HL-60 (cell line): ENCODE measurements at places on chromosomes 5 and 9.
A peak's percentile ranks its signal among the peaks of the same experiment; 100 is the strongest.

- DNase-seq = peak; percentile 25
Observed at GRCh38 chr5:169426784-169427183, 125.8 kb upstream of the SLIT3 start.

- DNase-seq = no peak
Observed at GRCh38 chr5:75108931-75109596, 56.7 kb upstream of the GCNT4 start.

- DNase-seq = no peak
Observed at GRCh38 chr5:116629168-116629567, 54.5 kb upstream of the SEMA6A start.

GRCh38 chr5:144368556-144368955 lies 197.9 kb downstream of the KCTD16 start:
- DNase-seq = no peak

DNA sequence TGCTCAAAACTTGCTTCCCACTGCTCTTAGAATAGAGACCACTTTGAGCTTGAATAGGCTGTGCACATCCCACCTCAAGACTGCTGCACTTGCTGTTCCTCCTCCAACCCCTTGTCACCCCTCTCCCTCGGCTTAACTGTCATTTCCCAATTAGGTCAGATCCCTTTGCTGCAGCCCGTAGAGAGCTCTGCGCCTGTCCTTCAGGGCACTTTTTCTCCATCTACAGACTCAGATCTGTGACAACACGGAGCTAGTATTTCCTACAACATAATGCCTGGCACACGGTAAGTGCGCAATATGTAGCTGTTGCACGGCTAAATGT lies 485 bp upstream of the HABP4 start:
- peak; percentile 21 for DNase-seq

DNA sequence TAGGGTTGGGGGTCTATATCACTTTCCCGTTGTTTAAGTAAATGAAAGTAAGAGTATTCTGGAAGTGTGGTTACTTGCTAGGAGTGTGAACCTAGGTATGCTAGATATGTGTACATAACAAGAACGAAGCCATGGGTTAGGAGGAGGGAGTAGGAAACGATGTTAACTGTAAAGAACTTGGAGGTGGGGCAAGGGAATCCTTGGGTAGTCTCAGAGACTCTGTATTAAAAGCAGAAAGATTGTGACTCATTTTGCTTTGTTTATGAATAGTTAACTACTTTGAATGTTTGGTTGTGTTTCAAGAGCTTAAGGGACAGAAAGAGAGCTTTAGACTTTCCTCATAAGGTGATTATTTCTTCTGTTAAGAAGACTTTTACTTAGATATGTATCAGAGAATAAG lies 59.9 kb downstream of the TMEM252 start:
- DNase-seq = no peak

- no peak for DNase-seq
Observed at GRCh38 chr9:129402371-129402739, 218.5 kb downstream of the C9orf50 start.

DNA sequence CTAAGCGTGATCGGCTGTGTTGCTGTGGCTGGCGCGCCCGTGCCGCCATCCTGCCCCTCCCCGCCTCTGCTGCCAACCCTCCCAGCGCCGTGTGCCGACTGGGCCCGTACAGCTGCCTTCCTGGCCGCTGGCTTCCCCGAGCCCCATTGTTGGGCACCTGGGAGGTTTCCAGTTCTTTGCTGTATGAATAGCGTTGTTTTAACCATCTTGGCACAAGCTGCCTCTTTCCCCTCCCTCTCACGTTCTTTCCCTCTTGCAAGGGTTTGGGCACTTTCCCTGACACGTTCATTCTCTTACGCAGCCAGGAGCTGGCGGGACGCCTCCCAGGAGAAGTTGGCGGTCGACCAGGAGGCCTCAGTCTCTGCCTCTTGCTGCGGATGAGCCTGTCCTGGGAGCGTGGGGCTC lies 43.1 kb upstream of the RXRA start:
- no peak for DNase-seq

GRCh38 chr5:170390472-170390871 lies 1.3 kb upstream of the KCNMB1 start:
- no peak for DNase-seq

GRCh38 chr9:123455187-123455586 lies 99.2 kb downstream of the CRB2 start:
- no peak for DNase-seq

DNA sequence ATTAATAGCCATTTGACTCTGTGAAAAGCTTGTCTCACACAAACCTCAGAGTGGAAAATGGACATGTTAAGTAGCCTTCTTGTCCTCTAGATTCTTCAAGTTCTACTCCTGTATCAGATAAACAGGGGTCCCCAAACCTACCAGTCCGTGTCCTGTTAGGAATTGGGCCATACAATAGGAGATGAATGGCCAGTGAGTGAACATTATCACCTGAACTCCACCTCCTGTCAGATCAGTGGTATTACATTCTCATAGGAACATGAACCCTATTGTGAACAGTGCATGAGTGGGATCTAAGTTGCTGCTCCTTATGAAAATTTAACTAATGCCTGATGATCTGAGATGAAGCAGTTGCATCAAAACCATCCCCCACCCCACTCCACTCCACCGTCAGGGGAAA lies 136.3 kb downstream of the TMEM232 start:
- no peak for DNase-seq

DNA sequence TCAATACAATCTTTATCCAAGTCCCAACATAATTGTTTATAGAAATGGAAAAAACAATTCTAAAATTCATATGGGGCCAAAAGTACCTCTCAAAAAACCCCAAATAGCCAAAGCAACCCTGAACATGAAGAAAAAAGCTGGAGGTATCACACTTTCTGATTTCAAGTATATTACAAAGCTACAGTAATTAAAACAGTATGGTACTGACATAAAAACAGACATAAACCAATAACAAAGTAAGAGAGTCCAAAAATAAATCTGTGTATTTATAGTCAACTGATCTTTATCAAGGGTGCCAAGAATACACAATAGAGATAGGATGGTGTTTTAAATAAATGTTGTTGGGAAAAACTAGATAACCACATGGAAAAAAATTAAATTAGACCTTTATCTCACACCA lies 13.6 kb upstream of the GOLPH3 start:
- no peak for DNase-seq

GRCh38 chr9:68819065-68819464 lies 114.0 kb downstream of the PIP5K1B start:
- DNase-seq = no peak

GRCh38 chr5:150217873-150218692 lies 28.2 kb downstream of the SLC6A7 start:
- DNase-seq = peak; percentile 61

- DNase-seq = peak; percentile 34
Observed at GRCh38 chr9:35910613-35911359, 1.5 kb downstream of the SPAAR start.

DNA sequence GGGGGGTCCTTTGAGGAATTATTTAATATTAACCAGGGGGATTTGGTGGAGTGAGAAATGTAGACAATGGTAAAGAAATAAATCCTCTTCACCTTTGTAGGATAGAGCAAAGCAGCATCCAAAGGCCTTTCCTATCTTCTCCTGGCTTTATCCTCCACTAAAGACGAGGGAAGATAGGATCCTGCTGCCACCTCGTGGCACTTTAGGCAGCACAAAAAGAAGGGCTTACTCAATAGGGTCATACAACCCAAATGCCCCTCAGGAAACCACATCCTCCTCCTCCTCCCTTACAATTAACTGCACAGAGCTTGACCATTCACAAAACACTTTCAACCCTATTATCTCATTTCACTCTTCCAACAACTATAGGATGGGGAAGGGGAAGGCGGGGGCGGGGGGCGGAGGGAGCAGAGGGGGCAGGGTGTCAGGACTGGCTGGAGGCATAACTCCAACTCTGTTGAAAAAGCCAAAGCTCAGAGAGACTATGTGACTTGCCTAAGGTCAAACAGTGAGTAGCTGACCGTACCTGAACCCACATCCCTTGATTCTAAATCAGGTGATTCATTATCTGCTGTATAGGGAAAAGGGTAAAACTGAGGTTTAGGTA lies 45.4 kb upstream of the MYOT start:
- DNase-seq = peak; percentile 1

GRCh38 chr5:67530609-67531255 lies 334.1 kb upstream of the CD180 start:
- no peak for DNase-seq

DNA sequence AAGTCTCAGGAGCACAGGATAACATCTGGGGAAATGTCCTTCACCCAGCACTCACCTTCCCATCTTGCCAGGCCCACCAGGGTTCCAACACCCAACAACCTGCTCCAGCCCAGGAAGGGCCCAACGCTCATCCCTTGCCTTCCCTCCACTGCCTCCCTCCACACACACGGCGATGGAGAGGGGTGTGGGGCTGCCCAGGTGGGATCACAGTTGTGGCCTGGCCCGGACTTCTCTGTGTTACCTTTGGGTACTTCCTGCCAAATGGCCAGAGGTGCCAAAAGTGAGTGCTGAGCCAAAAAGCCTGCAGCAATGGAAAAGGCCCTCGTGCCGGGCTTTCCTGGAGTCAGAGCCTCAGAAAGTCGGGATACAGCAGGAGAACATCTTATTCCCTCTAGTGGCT lies 15.6 kb upstream of the TDRD7 start:
- DNase-seq = no peak

GRCh38 chr9:135342206-135343130 lies 137.1 kb upstream of the PPP1R26 start:
- no peak for DNase-seq

DNA sequence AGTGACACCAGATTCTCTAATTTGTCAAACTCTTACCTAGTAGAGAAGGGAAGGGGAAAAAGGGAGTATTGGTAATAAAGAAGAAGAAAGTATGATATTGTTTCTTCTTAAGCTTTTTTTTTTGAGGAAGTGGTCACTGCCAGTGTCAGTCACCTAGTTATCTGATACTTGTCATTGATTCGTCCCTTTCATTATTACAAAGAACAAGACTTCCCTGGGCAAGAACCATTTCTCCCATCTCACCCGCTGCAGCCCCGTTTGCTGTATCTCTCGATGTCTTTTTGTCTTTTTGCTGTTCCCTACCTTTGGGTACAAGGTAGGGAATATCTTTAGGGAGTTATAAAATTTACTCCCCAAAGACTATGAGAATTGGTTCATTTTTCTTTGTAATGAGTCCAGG lies 249.0 kb downstream of the ARHGAP26 start:
- no peak for DNase-seq

DNA sequence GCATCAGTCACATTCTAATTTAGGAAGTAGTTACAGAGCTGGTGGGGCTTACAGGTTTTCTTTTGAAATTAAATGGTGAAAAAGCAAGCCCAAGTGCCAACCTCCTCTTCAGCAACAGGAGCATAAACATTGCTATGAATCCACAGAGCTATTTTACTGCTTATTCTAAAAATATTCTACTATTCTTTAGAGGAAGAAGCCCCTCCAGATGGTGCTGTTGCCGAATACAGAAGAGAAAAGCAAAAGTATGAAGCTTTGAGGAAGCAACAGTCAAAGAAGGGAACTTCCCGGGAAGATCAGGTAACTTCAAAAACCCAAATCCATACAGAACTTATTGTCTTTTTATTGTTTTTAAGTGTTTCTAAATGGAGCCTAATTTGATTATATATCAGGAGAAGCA lies 202.8 kb downstream of the CWC27 start:
- no peak for DNase-seq

DNA sequence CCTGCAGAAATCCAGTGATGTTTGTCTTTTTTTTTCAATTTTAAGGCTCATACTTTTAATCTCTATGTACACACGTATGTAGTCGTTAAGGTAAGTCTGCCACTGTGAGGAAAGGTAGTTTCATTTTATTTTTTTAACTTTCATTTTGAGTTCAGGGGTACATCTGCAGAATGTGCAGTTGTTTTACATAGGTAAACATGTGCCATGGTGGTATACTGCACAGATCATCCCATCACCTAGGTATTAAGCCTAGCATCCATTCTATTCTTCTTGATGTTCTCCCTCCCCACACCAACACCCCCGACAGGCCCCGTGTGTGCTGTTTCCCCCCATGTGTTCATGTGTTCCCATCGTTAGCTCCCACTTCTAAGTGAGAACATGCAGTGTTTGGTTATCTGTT lies 19.7 kb downstream of the MUSK start:
- no peak for DNase-seq

DNA sequence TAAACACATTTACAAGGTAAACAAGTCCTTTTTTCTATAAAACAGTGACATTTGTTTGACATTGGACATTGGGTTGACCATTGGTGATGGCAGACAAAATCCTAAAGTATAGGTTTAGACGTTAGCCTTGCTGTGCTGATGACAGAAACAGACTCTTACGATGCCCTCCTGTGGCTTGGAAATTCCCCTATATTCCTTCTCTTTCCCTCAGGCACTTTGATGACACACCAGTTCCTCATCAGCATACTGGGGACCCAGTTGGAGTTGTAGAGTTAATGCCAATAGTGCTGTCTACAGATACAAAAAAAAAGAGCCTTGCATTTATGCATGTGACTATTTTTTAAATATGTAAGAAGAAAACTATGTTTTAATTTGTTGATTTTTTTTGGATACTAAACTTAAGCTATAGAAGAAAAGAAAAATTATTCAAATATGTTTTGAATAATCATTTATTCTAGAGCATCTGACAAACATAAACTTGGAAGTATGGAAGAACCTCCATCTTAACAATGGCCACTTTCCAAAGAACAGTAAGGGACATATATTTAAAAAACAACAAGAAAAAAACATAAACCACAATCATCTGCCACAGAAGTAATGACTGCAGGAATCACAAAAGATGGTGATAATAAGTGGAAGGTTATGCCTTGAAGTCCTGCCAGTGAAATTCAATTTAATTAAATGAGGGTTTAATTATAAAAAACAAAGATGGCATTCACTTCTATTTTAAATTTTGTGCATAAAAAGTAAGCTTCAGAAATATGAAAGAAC lies 75.6 kb upstream of the SNCAIP start:
- DNase-seq = no peak

GRCh38 chr5:51806677-51807076 lies 423.4 kb downstream of the ISL1 start:
- DNase-seq = no peak

- no peak for DNase-seq
Observed at GRCh38 chr9:18906656-18907395, 126.2 kb downstream of the SAXO1 start.
